ENCODE measurements at places on chromosomes 7 and 10.

GRCh38 chr10:3207351-3207750, 34.8 kb upstream of the PITRM1 start:
- DNase-seq: no peak

- no peak for DNase-seq
Measured at GRCh38 chr7:93629291-93629801, 54.8 kb upstream of the CALCR start.

DNA sequence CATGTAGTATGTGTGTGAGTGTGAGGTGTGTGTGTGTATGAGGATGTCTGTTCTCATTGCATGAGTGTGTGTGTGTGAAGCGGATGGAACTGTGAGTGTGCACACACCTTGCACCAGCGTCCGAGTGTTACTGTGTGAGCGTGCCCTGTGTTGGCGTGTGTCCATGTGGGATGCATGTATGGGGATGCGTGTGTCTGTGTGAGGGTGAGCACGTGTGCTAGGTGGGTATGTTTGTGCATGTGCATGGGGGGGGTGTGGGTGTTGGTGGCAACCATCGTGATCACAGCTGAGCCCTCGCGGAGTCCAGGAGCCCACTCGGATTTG, 6.4 kb downstream of the KNDC1 start:
- no peak for DNase-seq

DNA sequence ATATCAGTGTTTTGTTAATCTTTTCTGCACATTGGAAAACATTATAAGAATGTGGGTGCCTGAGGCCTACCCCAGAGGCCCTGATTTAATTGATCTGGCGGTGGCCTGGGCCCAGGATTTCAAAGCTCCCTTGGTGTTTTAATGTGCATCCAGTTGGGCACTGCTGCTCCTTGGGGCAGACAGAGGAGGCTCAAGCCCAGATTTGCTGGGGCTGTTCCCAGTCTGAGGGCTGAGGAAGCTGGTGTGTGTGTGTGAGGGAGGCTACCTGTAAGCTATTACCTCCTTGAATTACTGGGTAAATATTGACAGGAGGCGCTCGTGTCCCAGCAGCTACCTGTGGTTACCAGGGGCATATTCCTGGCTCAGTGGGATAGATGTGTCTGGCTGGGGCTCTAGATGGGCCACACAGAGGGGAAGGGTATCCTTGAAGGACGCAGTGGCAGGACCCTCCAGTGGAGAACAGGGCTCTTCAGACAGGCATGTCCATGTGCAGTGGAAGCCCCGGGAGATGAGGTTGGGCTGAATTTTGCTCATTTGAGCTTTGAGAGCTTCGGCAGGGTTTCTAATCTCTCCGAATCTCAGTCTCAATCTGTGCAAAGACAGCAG, 975.4 kb upstream of the ZNF722 start:
- DNase-seq: no peak

DNA sequence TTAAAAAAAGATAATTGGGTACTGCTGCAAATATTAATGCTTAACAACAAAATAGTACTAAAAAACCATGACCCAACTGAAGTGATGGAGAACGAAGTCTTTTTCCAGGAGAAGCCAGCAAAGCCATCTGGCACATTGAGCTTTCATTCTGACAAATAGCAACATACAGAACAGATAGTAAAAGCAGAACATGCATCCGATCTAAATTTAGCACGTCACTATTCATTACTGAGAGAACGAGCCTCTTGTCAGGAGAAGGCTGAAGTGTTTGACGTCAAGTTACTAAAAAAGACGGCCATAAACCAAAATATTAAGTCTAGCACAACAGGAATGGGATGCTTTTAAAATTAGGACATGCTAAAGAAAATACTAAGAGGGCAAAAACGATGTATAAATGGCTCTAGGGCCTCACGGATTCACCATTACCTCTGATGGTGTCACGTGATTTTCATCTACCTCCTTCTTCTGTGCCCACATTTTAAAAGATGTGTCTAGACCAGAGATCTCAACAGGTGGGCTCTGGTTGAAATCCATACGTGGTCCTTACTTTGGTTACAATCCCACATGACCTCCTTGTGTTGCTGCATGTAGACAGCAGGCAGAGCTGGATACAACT, 52.3 kb downstream of the CTBP2 start:
- no peak for DNase-seq

Data from hematopoietic multipotent progenitor cell treated with erythropoietin and hydrocortisone succinate and interleukin-3 and kit ligand, for 6 days (in vitro differentiated cells).